ENCODE measurements at places on chromosomes 11 and 22.

GRCh38 chr11:7651140-7651551, 22.2 kb downstream of the CYB5R2 start:
- DNase-seq, result peak; percentile 85

DNA sequence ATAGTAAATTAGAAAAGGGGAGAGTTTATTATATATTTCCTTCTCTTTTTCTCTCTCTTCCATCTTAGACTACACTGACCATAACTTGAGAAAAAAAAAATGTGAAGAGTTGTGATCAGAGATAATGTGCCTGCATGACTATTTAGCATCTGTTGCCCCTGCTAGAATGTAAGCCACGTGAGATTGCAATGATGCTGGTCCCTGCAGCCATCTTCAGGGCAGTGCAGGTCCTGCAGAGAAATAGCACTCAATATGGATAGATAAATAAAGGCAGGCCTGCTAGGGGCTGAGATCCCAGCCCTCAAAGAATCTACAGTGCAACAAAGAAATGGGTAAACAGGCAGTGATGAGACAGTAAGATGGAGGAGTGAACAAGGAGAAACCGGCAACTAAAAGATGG, 7.8 kb upstream of the DKK3 start:
- DNase-seq, result no peak

DNA sequence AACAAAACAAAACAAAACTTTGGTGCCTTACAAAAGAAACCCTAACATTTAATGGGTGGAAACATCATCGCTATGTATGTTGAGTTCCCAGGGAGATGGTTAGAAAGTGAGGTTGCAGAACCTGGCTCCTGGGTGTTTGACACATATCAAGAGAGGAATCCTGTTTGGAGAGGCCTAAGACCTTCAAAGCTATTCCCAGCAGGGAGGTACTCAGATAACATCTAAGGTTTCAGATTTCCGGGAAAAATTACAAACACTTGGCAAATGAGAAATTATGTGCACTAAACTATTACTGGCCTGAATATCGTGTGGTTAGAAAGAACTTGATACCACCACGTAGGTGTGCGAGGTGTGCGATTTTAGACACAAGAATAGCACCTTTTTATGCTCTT, 18.5 kb downstream of the TRIM5 start:
- DNase-seq, result no peak

DNA sequence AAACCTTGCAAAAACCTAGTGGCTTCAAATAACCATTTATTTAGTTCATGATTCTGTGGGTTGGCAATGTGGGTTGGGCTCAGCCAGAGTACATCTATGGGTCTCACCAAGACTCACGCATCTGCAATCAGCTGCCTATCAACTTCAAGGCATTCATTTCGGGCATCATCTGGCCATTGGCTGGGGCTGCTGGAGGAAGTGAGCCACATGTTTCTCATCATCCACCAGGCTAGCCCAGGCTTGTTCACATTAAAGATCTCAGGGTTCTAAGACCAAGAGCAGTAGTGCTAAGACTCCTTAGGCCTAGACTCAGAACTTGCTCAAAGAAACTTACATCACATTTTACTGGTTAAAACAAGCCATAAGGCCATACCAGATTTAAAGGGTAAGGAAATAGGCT, 478.9 kb upstream of the ARHGAP42 start:
- DNase-seq, result no peak

- DNase-seq, result no peak
Measured at GRCh38 chr11:2127482-2128129, 11.6 kb downstream of the IGF2 start.

GRCh38 chr11:285021-285893, 3.7 kb upstream of the PGGHG start:
- DNase-seq, result no peak

DNA sequence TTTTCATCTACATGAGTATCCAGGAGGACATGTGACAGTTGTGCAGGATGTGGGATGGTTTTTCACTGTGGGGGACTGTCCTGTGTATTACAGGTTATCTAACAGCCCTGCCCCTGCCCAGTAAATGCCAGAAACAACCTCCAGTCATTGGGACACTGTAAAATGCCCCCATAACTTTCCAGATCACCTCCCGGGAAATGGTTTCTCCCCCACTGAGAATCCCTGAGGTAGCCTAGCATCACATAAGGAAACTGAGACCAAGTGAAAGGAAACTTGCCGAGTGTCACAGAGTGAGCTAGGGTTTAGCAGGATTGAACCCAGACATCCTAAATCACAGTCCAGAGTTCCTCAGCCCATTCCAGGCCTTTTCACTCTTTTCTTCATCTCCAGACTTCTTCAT, 48.3 kb upstream of the SLC6A5 start:
- no peak for DNase-seq

DNA sequence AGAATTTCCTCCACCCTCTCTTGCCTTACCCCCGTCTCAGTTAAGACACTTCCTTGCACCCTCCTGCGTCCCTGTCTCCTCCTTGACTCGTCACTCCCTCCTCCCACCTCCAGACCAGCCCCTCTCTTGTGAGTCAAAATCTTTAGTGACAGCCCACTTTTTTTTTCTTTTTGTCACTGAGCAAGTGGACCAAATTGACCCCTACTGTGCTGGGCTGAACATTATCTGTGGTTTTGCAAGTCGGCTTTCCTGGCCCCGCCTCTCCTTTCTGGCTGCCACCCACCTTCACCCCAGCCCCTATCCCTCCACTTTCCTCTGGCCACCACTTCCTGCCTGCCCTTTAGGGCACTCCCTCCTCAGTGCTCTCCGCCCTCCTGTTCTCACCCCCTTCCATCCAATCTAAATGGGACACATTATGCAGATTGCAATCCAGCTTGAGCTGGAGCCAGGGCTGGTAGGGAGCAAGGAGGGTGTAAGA, at the start of gene APLNR:
Gene APLNR (minus strand): TSS at position 47 of the 478 bp plus-strand sequence. CDS start 246 bp downstream, outside the sequence.
- DNase-seq, result peak; percentile 14
